Right atrium auricular region (tissue), 2 donors: ENCODE measurements at places on chromosomes 4 and X. TPM values are rescaled to one million over a fixed set of nuclear protein-coding genes. Genes with fewer than 3 reads are reported as not detected.
A peak's percentile ranks its signal among the peaks of the same experiment; 100 is the strongest.

GRCh38 chr4:182185491-182185890 lies 57.7 kb upstream of the TENM3 start:
- H3K27ac ChIP-seq: no peak overlapping the region
- no peaks in the 10 kb centered on the region for H3K27me3 ChIP-seq
- no peaks in the 10 kb centered on the region for H3K4me1 ChIP-seq
- H3K36me3 ChIP-seq: no peaks in the 10 kb centered on the region

GRCh38 chrX:42783451-42783850 lies 5.5 kb upstream of the PPP1R2C start:
- DNase-seq: no peak
- no peak overlapping the region for H3K27ac ChIP-seq
- H3K36me3 ChIP-seq: no peaks in the 10 kb centered on the region
- no peaks in the 10 kb centered on the region for H3K4me1 ChIP-seq

DNA sequence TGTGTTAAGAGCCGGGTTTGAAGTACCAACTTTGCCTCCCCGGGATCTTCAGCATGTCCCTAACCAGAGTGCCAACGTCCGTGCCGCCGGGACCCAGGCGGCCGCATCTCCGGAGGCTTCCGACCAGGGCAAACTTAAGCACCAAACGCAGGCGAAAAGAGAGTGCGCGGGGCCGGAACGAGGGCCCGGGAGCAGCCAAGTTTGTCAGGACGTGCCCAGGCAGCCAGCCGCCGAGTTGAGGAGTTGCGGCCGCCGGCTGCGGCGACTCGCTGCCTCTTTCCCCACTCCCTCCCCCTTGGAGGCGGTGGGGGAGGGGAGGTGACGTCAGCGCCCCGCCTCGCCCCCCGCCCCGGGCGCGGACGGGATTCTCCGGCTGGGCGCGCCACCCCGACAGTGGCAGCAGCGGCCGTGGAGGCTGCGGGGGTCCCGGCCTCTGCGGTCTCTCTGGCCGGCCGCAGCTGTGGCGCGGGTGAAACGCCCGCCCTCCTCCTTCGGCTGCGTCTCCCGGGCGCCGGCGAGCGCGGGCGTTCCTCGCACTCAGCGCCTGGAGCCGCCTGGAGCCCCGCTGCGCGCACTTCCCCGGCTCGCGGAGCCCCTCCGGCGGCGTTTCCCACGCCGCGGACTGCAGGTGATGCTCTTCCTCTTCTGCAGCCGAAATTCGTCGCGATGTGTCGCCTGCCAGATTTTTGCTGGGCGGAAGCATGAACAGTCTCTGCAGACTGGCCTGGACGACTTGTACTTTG lies 2.9 kb upstream of the FAT1 start:
- peak overlapping the region; percentile 77 for H3K4me3 ChIP-seq
- H3K36me3 ChIP-seq: no peaks in the 10 kb centered on the region
- no peaks in the 10 kb centered on the region for H3K27me3 ChIP-seq
- H3K27ac ChIP-seq: peak overlapping the region; percentile 97
- no peak for DNase-seq

- DNase-seq: no peak
- H3K4me3 ChIP-seq: no peak overlapping the region
- H3K27ac ChIP-seq: no peak overlapping the region
- no peaks in the 10 kb centered on the region for H3K27me3 ChIP-seq
Observed at GRCh38 chr4:119478446-119479179, 150.0 kb downstream of the PDE5A start.

- H3K36me3 ChIP-seq: peaks cover 3% of the 10 kb centered on the region
- H3K27ac ChIP-seq: peak overlapping the region; percentile 97
- no peaks in the 10 kb centered on the region for H3K4me1 ChIP-seq
Observed at GRCh38 chr4:39698424-39699009, 581 bp downstream of the UBE2K start.

GRCh38 chr4:67333664-67334063 lies 211.6 kb downstream of the CENPC start:
- no peak overlapping the region for H3K4me3 ChIP-seq
- H3K27me3 ChIP-seq: no peaks in the 10 kb centered on the region
- H3K36me3 ChIP-seq: no peaks in the 10 kb centered on the region
- H3K27ac ChIP-seq: no peak overlapping the region
- DNase-seq: no peak

DNA sequence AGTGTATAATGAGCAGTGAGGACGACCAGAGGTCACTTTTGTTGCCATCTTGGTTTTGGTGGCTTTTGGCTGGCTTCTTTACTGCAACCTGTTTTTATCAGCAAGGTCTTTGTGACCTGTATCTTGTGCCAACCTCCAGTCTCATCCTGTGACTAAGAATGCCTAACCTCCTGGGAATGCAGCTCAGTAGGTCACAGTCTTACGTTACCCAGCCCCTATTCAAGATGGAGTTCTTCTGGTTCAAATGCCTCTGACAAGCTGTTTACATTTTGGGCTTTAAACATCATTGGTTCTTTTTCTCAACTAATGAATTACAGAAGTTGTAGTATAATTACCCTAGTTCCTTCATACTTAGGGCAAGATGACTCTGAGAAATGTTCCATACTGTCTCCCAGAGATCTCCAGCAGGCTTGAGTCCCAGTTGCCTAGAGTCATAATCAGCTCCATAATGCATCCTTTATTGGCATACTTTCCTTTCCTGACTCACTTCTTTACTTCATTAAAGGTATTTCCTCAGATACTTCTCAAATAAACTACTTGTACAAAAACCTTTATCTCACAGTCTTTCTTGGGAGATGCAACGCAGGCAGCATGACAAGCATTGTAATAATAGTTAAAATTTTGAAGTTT lies 136.5 kb downstream of the KDM6A start:
- H3K4me1 ChIP-seq: no peaks in the 10 kb centered on the region
- no peak for DNase-seq
- no peaks in the 10 kb centered on the region for H3K27me3 ChIP-seq
- H3K4me3 ChIP-seq: no peak overlapping the region
- H3K27ac ChIP-seq: no peak overlapping the region
- no peaks in the 10 kb centered on the region for H3K36me3 ChIP-seq

DNA sequence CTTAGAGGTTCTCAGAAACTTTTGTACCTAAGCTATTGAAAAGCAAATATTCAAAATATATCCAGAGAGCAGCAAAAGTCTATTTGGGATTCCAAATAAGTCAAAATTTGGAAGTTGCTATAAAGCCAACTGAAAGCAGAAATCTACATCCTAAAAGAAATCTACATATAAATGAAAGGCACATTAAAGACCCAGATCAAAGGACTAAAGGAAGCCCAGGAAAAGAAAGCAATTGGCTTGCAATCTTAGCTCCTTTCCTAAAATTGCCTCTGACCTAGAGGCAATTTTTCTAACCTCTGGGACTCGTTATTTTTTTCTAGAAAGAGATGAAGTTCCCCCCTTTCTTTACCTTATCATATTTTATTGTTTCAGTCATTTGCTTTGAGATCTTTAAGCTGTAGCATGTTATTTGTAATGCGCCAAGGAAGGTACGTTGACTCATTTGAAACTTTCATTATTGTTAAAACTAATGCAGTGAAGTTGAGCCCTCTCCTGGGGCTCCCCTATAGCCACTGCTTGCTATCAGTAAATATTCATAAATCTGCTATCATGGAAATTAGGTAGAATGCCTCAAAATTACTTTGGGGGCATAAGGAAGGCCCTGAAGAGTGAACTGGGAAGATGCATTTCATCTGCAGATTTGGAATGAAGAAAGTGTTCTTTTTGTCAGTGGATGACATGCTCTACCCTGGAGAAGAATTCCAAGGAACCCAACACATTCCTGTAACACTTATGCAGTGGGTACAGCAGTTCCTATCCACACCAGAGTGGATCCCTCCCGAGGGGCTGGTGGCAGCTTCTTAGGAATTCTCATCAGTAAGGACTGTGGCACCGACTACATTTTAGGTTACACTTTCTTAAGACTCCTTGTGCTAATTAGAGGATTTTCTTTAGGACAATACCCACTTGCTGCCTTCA lies 177.8 kb upstream of the IGFBP7 start:
- H3K27ac ChIP-seq: no peak overlapping the region
- DNase-seq: no peak
- no peaks in the 10 kb centered on the region for H3K36me3 ChIP-seq
- no peaks in the 10 kb centered on the region for H3K4me1 ChIP-seq
- H3K4me3 ChIP-seq: no peak overlapping the region
- no peaks in the 10 kb centered on the region for H3K27me3 ChIP-seq

DNA sequence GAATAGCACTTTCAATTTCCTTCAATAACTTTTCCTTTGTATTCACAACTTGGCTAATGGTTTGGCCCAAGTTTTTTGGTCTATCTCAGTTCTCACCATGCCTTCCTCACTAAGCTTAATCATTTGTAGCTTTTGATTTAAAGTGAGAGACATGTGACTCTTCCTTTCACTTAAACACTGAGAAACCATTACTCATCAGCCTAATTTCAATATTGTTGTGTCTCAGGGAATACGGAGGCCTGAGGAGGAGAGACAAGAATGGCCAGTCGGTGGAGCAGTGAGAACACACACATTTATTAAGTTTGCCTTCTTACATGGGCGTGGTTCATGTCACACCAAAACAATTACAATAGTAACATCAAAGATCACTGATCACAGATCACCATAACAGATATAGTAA lies 56.7 kb downstream of the TSPAN5 start:
- H3K27ac ChIP-seq: no peak overlapping the region
- no peaks in the 10 kb centered on the region for H3K4me1 ChIP-seq
- H3K27me3 ChIP-seq: no peaks in the 10 kb centered on the region
- H3K4me3 ChIP-seq: no peak overlapping the region
- DNase-seq: no peak
- H3K36me3 ChIP-seq: no peaks in the 10 kb centered on the region

DNA sequence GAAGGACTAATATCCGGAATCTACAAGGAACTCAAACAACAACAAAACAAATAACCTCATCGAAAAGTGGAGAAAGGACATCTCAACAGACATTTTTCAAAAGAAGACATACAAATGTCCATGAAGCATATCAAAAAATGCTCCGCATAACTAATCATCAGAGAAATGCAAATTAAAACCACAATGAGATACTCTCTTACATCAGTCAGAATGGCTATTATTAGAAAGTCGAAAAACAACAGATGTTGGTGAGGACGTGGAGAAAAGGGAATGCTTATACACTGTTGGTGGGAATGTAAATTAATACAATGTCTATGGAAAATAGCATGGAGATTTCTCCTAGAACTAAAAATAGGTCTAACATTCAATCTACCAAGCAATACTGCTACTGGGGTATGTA lies 51.1 kb upstream of the MYOZ2 start:
- H3K36me3 ChIP-seq: no peaks in the 10 kb centered on the region
- peaks cover 8% of the 10 kb centered on the region for H3K4me1 ChIP-seq
- H3K4me3 ChIP-seq: no peak overlapping the region
- H3K27ac ChIP-seq: no peak overlapping the region
- DNase-seq: no peak

GRCh38 chr4:97646997-97647396 lies 496.3 kb downstream of the STPG2 start:
- no peaks in the 10 kb centered on the region for H3K4me1 ChIP-seq
- DNase-seq: no peak
- H3K27me3 ChIP-seq: no peaks in the 10 kb centered on the region
- no peak overlapping the region for H3K27ac ChIP-seq
- no peaks in the 10 kb centered on the region for H3K36me3 ChIP-seq
- H3K4me3 ChIP-seq: no peak overlapping the region

GRCh38 chr4:54217642-54218495 lies 11.2 kb upstream of the PDGFRA start:
- no peak overlapping the region for H3K27ac ChIP-seq
- H3K4me3 ChIP-seq: peak overlapping the region; percentile 42
- H3K27me3 ChIP-seq: no peaks in the 10 kb centered on the region
- peak; percentile 94 for DNase-seq
- H3K36me3 ChIP-seq: no peaks in the 10 kb centered on the region
- H3K4me1 ChIP-seq: no peaks in the 10 kb centered on the region

DNA sequence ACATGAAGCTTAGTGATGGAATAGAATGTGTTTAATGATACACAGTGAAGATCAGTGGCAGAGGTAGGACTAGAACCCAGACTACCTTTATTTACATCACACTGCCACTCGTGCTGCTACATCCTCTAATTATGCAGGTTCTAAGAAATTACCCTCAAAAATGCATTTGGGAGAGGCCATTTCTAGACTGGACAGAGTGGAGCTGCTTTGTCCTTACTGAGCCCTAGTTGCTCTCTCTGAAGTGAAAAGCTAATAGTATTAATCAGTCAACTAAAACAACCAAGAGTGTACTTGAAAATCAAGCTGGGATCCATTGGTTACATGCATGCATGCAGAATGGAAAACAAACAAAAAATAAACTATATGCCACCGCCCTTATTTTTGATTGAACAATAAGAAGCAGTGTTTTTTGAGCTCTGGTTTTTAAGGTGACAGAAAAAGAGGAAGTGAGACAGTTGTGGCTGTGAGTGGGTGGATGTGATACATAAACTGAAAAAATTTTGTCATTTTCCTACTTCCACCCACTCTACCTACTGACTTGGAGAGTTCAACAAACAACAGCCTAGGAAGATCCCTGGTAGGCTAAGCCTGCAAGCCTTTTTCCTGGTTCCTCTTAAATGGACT lies 6.8 kb upstream of the VSIG4 start:
- H3K4me1 ChIP-seq: no peaks in the 10 kb centered on the region
- no peaks in the 10 kb centered on the region for H3K36me3 ChIP-seq
- no peak for DNase-seq
- no peaks in the 10 kb centered on the region for H3K27me3 ChIP-seq
- H3K4me3 ChIP-seq: no peak overlapping the region

DNA sequence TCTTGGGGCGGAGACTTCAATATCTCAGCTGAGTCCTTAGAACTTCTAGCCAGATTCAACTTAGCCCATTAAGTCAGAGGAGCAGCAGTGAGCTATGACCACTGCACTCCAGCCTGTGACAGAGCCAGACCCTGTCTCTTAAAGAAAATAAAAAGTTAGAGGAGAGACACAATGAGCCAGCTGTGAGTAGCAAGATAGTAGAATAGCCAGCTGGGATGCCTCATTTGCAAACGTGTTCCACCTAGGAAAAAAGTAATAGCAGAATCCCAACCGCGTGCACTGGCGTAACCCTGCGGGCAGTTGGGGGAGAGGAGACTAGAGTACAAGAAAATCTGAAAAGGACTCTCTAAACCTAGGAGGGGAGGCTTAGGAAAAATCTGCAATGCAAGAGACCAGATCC lies 133.2 kb upstream of the ANXA3 start:
- no peaks in the 10 kb centered on the region for H3K4me1 ChIP-seq
- DNase-seq: no peak
- no peak overlapping the region for H3K4me3 ChIP-seq
- no peaks in the 10 kb centered on the region for H3K27me3 ChIP-seq

MAGEB17 gene
- total RNA-seq: 0.24 TPM

ARHGEF38 gene
- not detected for total RNA-seq

ARSJ gene
- total RNA-seq: 5.6 TPM

CLDN34 gene
- total RNA-seq: not detected

MAGIX gene
- total RNA-seq: 18.9 TPM

SSX2B gene
- total RNA-seq: not detected
